ENCODE measurements at places on chromosomes 1 and 21. TPM values are rescaled to one million over a fixed set of nuclear protein-coding genes. Genes with fewer than 3 reads are reported as not detected.

SYT14 gene
- 36.1 TPM for total RNA-seq

FAM229A gene
- total RNA-seq, result 1.1 TPM

ACAP3 gene
- total RNA-seq, result 26.4 TPM

IGSF9 gene
- under 0.01 TPM for total RNA-seq

SHISAL2A gene
- not detected for total RNA-seq

KRTAP13-2 gene
- total RNA-seq, result not detected

Data from melanocyte of skin (primary cell).